ENCODE measurements at places on chromosomes 5 and 9.
A peak's percentile ranks its signal among the peaks of the same experiment; 100 is the strongest.

- H3K36me3 ChIP-seq: no peaks in the 10 kb centered on the region
- no peak overlapping the region for H3K4me3 ChIP-seq
- no peaks in the 10 kb centered on the region for H3K4me1 ChIP-seq
- no peak overlapping the region for H3K27ac ChIP-seq
- no peak for DNase-seq
These were observed 34.5 kb downstream of the SLC1A3 start for GRCh38 chr5:36640949-36641348.

DNA sequence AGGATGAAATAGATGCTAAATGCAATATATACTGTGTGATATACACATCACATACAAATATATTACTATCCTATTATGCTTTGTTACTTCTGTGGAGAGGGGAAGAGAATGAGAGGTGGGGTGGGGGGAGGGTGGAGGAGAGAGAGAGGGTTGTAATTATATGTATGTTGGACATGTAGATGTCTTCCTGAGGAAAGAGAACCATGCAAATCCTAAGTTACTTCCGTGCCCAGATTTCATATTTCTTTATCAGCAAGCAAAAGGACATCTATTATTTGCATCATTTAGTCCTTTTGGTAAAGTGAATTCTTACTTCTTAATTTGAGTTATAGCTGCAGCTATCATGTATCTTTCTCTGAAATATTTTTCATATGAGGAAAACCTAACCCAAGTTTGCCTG, 187.5 kb downstream of the ADGRV1 start:
- no peaks in the 10 kb centered on the region for H3K4me1 ChIP-seq
- no peak for DNase-seq
- H3K36me3 ChIP-seq: no peaks in the 10 kb centered on the region
- peaks cover 13% of the 10 kb centered on the region for H3K27me3 ChIP-seq
- H3K27ac ChIP-seq: no peak overlapping the region

- no peak overlapping the region for H3K27ac ChIP-seq
- H3K27me3 ChIP-seq: no peaks in the 10 kb centered on the region
- no peaks in the 10 kb centered on the region for H3K36me3 ChIP-seq
- no peak overlapping the region for H3K4me3 ChIP-seq
- no peak for DNase-seq
- peaks cover 11% of the 10 kb centered on the region for H3K4me1 ChIP-seq
These were observed 39.6 kb upstream of the FGF1 start for GRCh38 chr5:142725231-142726187.

DNA sequence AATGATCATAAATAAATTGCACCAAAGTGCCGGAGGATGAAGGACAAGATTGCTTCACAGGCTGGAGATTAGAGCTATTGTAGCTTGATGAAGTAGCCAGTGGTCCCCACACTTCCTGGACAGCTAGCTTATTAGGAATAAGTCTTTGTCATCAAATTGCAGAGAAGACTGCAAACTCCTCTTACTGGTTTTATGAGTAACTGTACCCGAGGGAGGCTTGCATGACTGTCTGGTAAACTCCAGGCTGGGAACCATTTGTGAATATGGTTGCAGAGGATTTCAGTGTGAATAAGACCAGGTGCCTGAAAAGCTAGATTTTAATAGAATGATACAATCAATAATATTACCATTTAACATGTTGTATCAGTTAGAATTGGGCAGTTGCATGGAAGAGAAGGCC, 36.5 kb upstream of the SEMA5A start:
- no peaks in the 10 kb centered on the region for H3K4me1 ChIP-seq
- no peak overlapping the region for H3K4me3 ChIP-seq
- no peak overlapping the region for H3K27ac ChIP-seq
- no peaks in the 10 kb centered on the region for H3K27me3 ChIP-seq

DNA sequence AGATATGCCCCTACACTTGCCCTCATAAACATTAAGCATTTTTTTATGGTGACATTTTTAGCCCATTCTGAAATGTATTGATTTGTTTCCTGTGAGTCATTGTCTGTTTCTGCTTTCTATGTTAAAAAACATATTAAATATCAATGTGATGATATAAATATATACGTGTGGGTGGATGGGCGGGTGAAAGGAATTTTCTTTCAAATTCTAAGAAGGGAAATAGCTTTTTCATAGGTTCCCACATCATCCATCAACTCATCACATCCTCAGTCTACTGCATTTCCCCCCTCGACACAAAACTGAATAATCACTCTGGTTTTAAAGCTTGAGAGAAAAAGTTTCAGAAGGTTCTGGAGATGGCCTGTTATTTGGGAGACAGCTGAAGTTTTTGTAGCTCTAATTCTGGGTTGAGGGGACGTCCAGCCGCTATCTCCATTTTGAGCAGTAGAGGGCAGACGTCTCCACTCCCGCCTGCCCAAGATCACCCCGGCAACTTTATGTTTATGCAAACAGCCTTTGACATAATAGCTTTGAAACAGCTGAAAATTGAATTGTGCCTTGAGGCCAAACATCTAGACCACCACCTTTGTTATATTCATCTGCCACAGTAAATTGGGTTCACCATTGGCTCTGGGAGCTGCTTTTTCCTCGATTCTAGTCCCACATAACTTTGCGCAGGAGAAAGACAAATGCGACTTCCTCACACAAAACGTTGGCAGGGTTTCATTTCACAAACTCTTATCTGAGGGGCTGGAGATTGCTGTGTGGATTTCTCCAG, 216.2 kb upstream of the CLINT1 start:
- no peak overlapping the region for H3K4me3 ChIP-seq
- H3K36me3 ChIP-seq: no peaks in the 10 kb centered on the region
- no peak overlapping the region for H3K27ac ChIP-seq
- H3K27me3 ChIP-seq: peaks cover 45% of the 10 kb centered on the region
- peak; percentile 10 for DNase-seq

DNA sequence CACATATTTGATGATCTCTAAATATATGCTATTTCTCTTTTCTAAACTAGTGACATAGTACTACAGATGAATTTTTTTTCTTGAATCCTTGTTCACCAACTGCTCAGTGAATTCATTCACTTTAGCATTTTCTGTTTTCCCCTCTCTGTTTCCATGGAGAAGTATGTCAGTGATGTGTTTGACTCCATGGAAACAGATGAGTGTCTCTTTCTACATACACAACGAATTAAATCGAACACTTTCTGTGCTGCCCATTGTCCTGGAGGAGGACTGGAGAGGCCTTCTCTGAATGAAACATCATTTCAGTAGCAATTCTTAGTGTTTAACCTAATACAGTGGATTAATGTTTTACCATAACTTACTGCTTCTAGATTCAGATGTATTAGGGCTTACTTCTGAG, 9.5 kb downstream of the INVS start:
- no peaks in the 10 kb centered on the region for H3K27me3 ChIP-seq
- H3K4me1 ChIP-seq: peaks cover 9% of the 10 kb centered on the region
- peaks cover 16% of the 10 kb centered on the region for H3K36me3 ChIP-seq
- H3K27ac ChIP-seq: no peak overlapping the region
- no peak for DNase-seq

DNA sequence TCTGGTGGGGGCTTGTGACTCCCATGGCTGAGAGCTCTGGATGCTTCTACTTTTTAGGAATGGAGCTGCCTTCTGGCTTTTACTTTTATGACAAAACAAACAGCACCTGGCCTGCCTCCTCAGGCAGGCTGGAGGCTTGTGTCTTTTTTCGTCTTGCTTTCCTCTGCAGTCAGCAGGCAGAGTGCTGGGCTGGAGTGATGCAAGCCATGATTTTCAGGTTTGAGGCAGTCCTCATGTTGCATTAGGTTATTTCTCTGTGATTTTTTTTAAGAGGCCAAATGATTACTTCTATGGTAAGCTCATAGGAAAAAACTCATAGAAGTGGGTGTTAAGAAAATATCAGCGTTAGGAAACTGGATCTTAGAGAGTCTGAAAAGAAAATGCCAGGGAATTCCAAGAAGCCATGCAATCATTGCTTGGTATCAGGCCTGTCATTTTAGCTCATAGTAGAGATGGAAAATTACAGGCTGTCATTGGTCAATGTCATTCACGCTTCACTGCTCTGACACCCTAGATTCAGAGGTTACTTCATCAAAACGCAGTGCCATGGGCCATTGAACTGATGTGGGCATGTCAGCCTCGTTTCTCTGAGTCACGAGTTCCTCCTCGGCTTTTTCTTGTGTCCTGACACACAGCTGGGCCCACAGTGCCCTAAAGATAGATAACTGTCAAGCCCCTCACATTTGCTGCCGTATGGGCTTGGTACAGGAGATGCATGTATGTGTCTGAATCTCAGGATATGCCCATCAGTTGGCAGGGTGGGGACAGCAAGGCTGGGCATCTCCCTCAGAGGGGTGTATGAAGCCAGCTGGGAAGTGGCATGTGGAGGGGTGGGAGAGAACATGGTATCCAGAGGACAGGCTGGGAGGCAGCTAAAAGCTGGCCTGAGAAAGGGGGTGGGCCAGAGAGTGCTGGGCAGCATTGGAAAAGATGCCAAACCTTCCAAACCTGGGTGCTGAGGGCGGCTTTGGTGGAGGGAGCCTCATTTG, 151.8 kb downstream of the HSPA4 start:
- H3K4me3 ChIP-seq: no peak overlapping the region
- no peaks in the 10 kb centered on the region for H3K36me3 ChIP-seq
- no peak for DNase-seq

DNA sequence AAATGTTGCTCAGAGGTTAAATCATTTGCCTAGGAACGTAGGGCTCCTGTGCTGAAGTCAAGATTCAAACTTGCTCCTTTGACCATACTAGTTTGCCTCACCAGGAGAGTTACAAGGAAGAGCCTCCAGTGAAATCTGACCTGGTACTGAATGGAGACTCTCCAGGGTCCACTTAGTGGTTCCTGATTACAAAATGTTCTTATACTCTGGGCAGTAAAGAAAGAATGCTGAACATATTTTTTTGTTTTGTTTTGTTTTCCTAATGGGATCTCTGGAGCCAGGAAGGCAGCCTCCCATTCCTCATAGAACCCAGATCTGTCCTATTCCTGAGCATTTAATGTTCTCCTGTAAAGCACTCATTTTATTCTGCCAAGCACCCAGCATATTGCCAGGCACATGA, 256.5 kb upstream of the CLINT1 start:
- H3K4me3 ChIP-seq: no peak overlapping the region
- no peak for DNase-seq
- no peaks in the 10 kb centered on the region for H3K36me3 ChIP-seq
- H3K27me3 ChIP-seq: peaks cover 31% of the 10 kb centered on the region
- H3K4me1 ChIP-seq: no peaks in the 10 kb centered on the region

DNA sequence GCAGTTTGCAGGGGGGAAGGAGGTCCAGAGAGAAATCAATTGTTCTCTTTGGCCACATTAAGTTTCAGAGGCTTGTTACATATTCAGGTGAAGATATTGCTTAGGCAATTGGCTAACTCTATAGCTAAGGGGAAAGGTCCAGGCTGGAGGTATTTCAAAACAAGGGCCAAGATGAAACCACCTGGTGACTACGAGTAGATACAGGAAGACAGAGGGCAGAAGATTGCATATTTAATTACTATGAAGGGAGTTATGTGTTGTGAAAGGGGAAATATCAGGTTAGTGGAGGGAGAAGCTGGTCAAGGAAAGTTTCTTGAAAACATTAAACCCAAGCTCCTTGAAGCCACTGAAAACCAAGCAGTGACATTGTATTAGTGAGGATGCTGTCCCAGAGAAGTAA, 1.9 kb upstream of the RAD23B start:
- peak overlapping the region; percentile 48 for H3K4me3 ChIP-seq
- H3K27ac ChIP-seq: no peak overlapping the region
- H3K27me3 ChIP-seq: peaks cover 5% of the 10 kb centered on the region
- H3K4me1 ChIP-seq: peaks cover 15% of the 10 kb centered on the region

- H3K27me3 ChIP-seq: peaks cover 6% of the 10 kb centered on the region
- no peaks in the 10 kb centered on the region for H3K4me1 ChIP-seq
- H3K27ac ChIP-seq: no peak overlapping the region
- no peak overlapping the region for H3K4me3 ChIP-seq
- peaks cover 2% of the 10 kb centered on the region for H3K36me3 ChIP-seq
These were observed 305.8 kb upstream of the SMARCA2 start for GRCh38 chr9:1709347-1709746.

- no peaks in the 10 kb centered on the region for H3K36me3 ChIP-seq
- no peaks in the 10 kb centered on the region for H3K4me1 ChIP-seq
- no peak overlapping the region for H3K4me3 ChIP-seq
- DNase-seq: no peak
These were observed 166.0 kb downstream of the HMHB1 start for GRCh38 chr5:143977891-143978461.

GRCh38 chr5:14937254-14937653, 65.7 kb upstream of the ANKH start:
- no peak overlapping the region for H3K4me3 ChIP-seq
- H3K36me3 ChIP-seq: no peaks in the 10 kb centered on the region
- peaks cover 34% of the 10 kb centered on the region for H3K27me3 ChIP-seq
- DNase-seq: no peak

GRCh38 chr5:25345240-25345771, 700.5 kb upstream of the CDH10 start:
- H3K4me1 ChIP-seq: no peaks in the 10 kb centered on the region
- H3K27ac ChIP-seq: no peak overlapping the region
- no peak for DNase-seq

DNA sequence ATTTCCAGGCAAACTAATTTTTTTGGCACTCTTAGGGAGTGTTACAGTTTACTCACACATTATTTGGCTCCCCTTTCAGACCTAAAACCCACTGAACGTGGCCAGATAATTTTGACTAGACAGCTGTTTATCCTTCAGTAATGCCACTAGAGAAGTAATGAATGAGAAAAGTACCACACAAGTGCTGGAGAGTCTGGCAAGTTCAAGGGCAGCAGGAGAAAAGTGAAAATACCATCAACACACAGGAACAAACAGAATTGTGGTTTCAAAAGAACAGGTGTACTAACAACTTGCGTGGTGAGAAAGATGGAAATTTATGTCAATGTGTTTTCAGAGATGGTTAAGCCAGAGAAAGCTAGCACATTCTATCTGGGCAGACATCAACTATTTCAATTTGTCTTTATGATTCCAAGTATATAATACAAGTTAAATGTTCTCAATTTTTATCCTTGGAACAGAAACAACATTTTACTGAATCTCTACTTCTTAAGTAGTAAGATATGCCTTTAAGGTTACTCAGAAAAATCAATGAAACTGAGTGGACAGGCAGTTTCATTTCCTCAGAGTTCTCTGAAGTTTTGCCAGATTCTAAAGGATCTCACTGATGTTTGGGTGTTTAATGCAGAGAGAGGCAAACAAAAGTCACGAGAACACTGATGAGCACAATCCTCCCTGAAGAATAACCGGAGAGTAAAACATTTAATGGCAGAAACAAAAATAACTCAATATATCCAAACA, 91.0 kb downstream of the ARSB start:
- no peak overlapping the region for H3K27ac ChIP-seq
- H3K36me3 ChIP-seq: no peaks in the 10 kb centered on the region
- H3K4me1 ChIP-seq: no peaks in the 10 kb centered on the region
- H3K4me3 ChIP-seq: no peak overlapping the region

GRCh38 chr9:18433620-18434019, 40.3 kb upstream of the ADAMTSL1 start:
- H3K27me3 ChIP-seq: peaks cover 34% of the 10 kb centered on the region
- no peak overlapping the region for H3K4me3 ChIP-seq
- no peak for DNase-seq

DNA sequence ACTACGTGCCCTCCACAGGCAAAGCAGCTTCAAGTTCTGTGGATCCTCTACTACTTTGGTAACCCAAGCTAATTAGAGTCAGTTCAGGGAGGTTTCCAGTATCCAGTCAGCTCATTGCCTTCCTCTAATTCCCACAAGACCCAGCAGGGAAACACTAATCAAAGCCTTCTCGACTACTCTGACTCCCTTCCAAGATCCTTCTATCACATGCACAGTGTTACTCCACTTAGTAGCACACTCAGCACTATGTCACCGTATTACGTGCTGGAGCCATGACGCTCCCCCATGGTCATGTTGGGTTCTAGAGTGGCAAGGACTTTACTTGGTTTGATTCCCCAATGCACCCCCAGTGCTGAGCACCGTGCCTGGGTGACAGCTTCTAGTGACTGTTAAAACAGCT, 53.0 kb downstream of the DCP2 start:
- H3K27ac ChIP-seq: no peak overlapping the region
- DNase-seq: no peak
- peaks cover 17% of the 10 kb centered on the region for H3K36me3 ChIP-seq
- H3K4me1 ChIP-seq: peaks cover 8% of the 10 kb centered on the region
- H3K4me3 ChIP-seq: no peak overlapping the region
